Forelimb muscle (tissue), 1 donor: ENCODE measurements at places on chromosomes 16 and 17. TPM values are rescaled to one million over a fixed set of nuclear protein-coding genes. Genes with fewer than 3 reads are reported as not detected.

DNA sequence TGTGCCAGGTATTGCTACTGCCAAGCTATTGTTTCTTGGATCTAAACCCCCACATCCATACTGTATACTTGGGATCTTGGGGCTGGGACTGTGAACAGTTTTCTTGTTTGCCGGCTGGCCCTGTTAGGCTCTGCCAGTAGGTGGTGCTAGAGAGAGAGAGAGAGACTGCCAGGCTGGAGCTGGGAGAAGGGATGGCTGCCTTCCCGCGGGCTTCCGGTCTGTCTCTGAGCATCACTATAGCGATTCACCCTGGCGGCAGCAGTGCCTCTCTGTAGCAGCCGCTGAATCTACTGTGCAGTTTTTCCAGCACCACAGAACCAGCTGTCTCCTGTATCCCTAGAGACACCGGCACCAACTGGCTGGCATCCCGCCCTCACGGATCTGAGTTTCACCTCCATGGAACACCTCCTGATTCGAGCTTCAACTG lies 201.2 kb downstream of the UTP18 start:
- no peak for DNase-seq

PRSS22 gene
- polyA plus RNA-seq = not detected

GRCh38 chr17:4412933-4413831 lies 20.6 kb upstream of the SPNS3 start:
- peak; percentile 90 for DNase-seq

OTOP3 gene
- polyA plus RNA-seq = not detected

PABPN1L gene
- polyA plus RNA-seq = 0.11 TPM

B4GALNT2 gene
- 0.16 TPM for polyA plus RNA-seq

DNA sequence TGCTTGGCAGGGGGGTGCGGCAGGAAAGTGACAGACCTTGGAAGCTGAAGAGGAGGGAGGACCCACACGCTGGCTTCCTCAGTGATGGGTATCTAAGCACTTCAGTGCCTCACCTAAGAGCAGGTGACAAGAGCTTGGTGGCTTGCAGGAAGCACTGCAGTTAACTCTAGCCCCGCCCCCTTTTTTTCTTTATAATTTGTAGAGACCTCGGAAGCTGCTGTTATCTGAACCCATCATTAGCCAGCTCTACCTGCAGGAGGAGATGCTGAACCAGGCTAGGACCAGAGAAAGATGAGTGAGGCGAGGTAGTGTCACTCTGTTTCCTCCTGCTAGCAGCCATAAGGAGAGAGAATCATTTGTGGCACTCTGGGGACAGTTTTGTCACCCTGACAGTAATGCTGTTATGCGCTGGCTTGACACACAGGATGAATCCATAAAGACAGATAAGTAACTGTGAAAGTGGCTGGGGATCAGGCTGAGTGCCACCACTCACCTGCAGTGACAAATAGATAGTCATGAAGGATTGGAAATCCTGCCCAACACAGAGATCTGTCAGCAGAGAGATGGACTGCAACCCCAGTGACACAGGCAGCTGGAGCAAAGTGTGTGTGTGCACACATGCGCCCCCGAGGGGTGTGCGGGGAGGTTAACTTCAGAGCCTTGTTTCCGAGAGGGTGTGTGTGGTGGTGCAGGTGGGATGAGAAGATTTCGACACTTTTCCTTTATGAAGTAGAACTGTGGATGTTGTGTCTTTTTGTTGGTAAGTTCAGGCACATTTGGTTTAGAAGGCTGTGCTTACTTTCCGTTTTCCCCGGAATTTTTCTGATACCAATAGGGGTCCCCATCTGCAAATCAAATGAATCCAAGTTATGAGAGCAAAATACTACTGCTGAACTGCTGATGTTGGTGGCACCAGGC lies 224.0 kb downstream of the IRX3 start:
- no peak for DNase-seq
